ENCODE measurements at places on chromosomes 12 and 14.

DNA sequence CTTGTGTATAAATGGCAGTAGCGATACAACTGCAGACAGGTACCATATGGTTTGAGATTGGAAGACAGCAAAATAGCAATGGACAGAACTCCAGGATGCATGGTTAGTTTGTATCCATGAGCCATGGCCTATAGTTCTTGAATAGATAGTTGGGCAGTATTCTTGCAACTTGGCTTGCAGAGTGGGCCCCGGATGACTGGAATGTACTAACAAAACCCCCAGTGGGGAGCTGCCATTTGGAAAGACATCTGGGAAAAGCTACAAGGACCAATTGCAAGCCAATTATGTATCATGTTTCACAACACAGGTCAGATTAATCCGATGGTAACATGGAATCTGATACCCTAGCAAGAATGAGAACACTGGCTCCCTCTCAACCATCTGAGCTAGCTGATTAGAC is 279.6 kb downstream of the RERGL start:
- no peak for DNase-seq

DNA sequence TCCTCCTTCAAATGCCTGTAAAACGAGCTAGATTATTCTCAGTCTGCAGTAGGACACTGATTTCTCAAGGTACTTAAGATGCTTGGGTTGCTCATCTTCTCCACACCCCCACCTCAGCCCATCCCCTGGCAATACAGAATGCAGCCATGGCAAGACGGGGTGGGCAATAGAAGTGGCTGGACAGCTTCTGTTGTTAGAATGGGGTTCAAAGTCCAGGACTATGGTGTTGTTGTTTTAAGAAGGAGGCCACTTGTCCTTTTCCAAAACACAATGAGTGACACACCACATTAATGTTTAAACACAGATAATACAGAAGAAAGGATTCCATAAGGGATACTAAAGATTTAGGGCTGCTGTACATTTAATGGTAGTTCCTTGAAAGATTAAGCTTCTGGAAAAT is 188.9 kb upstream of the BCL2L14 start:
- DNase-seq, result no peak

DNA sequence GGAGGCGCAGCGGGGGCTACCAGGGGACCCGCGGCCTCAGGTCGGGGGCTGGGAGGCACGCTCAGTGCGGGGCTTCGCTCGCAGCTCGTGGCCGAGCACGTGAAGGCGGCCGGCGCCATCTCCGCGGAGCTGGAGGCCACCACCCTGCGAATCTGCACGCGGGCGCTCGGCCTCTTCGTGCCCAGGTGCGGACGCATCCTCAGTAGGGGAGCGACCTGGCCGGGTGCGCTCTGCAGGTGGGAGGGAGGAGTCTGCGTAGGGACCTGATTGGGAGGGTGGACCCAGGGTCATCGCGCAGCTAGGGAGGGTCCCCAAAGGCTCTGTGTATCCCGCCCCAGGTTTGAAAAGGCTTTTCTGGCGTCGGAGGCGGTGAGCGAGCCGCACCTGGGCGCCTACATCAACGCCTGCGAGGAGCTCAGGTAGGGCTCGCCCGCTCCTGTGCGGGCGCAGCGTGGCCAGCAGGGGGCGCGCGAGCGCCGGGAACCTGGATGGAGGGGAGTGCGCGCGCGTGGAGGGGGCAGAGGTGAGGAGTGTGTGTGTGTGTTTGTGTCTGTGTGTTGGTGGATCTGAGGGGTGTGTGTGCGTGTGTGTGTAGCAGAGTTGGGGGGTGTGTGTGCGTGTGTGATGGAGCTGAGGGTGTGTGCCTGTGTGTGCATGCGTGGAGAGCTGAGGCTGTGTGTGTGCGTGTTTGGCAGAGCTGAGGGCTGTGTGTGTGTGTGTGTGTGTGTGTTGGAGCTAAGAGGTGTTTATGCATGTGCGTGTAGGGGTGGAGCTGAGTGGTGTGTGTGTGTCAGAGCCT is 10.3 kb downstream of the EXOC3L4 start:
- DNase-seq, result peak; percentile 92

DNA sequence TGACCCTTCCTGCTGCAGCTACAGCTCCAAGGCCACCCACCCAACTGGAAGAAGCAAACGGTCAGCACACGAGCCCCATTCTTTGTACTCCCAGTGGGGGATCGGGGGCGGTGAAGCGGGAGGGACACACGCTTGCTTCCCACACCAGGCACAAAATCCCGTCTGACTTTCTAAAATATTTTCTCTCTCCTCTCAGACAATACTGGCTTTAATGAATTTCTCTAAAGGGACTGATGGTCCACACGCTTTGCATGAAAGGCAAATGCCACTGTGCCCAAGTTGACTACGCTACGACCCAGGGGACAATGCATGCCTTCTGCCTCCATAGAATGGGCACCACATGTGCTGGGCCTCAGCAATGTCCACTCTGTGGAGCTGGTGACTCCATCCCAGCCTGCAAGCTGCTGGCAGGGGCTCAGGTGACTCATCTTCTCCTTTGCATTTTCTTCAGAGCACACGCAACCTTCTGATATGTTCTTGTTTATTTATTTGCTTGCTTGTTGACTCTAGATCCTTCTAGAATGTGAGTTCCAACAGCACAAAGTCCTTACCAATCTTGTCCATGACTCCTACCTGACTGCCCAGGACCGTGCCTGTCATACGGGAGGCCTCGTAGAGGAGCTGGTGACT is 15.6 kb downstream of the SYNE3 start:
- no peak for DNase-seq

DNA sequence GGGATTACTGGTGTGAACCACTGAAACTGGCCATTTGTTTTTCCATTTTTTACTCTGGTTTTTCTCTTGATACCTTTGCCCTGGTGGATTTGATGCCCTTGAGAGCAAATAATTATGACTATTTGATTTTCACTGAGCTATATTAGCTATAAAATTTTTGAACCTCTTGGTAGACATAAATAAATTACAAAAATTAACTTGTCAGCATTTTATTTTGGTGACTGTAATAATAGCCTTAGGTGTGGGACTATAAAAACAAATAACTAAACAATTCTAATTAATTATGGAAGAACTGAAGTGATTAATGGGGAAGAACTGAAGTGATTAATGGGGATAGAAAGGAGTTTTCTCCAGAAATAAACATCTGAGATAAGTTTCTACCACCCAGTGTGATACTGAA is 62.7 kb downstream of the CAND1 start:
- no peak for DNase-seq

GRCh38 chr12:79085106-79085682 is 220.6 kb downstream of the SYT1 start:
- DNase-seq, result no peak

GRCh38 chr14:47442211-47442610 is 233.2 kb downstream of the MDGA2 start:
- DNase-seq, result no peak

- no peak for DNase-seq
These were observed 466.1 kb downstream of the PRKD1 start for GRCh38 chr14:29461506-29461905.

GRCh38 chr14:68704736-68705720 is 87.8 kb downstream of the ZFP36L1 start:
- DNase-seq, result no peak

GRCh38 chr14:35337269-35338255 is 45.4 kb downstream of the PSMA6 start:
- no peak for DNase-seq

DNA sequence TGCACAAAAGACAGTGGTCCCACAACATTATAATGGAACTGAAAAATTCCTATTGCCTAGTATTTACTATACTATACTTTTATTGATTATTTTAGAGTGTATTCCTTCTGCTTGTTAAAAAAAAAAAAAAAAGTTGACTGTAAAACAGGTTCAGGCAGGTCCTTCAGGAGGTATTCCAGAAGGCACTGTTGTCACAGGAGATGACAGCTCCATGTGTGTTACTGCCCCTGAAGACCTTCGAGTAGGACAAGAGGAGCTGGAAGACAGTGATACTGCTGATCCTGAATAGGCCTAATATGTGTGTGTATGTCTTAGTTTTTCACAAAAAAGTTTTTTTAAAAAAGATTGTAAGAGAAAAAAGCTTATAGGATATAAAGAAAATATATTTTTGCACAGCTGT is 12.3 kb downstream of the UBE2N start:
- no peak for DNase-seq

Data from activated CD4-positive, alpha-beta T cell treated with anti-CD3 and anti-CD28 coated beads, Interleukin-2, amount 10 ng/mL, durations not matched to agents 24 days and 14 days (primary cell).